ENCODE measurements at places on chromosomes 3 and 15.

GRCh38 chr3:63674586-63674985, 22.1 kb downstream of the SNTN start:
- DNase-seq, result no peak

- no peak for DNase-seq
Observed at GRCh38 chr3:11928381-11928780, 75.8 kb upstream of the SYN2 start.

GRCh38 chr3:20352546-20353179, 166.7 kb upstream of the SGO1 start:
- DNase-seq, result peak; percentile 7

DNA sequence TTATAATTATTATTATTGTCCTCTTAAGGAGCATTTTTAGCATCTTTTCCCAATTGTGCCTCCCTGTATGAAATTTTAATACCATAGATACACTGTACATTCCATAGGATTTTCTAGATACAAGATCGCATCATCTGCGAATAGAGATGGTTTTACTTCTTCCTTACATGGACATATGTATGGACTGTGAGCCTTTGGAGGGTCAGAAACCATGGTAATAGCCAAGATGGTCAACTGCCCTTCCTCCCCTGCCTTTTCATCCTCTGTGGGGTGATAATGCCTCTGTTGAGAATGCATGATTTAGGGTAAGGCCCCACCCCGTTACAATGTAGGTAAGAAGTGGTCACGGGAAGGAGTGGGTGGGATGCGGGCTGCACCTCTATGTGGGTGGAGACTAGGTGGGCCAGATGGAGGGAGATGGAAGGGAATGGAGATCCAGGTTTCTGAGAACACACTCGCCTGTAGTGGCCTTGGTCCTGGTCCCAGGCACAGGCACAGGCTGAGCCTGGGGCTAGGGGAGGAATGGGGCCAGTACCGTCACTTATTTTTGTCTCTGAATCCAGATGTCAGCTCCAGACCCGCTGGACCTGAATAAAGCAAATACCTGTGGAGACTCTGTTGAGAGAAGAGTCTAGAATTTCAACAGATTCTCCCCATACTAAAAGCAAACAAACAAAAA, 31.7 kb downstream of the GOLGA6A start:
- DNase-seq, result no peak

- DNase-seq, result no peak
Observed at GRCh38 chr3:197362081-197362480, 63.7 kb upstream of the DLG1 start.

DNA sequence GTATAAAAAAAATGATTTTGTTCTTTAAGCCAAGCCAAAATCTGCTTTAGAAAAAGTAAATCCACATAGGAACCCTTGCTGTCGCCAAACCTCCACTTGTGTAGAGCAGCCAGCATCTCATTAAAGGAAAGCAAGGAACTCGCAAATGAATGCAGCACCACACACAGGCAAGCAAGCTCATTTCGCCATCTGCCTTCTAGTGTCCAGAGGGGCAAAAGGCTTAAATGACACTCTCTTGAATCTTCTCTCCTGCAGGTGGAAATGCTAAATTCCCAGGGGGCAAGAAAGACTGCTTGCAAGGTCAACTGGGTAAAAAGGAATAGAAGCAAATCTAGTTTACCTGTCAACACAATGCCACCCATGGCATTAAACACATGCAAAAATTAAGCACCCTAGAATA, 2.4 kb downstream of the MB21D2 start:
- DNase-seq, result peak; percentile 68

- DNase-seq, result no peak
Observed at GRCh38 chr3:122803977-122804376, 9.1 kb downstream of the SLC49A4 start.

DNA sequence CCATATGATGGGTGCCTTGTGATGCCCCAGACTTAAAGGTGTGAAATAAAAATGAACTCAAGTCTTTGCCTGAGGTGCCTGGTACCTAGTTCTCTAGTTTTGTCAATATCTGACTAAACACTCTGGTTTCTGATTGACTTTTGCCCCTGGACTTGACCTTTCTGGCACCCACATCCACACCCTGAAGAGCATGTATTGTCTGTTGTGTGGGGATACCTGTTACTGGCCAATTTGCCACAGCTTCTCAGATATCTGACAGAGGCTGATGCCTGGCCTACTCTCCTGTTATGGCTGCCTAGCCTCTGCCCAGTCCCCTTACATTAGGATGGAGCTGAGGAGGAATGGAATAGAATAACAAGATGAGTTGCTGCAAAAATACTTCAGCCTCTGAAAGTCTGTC, 3.6 kb downstream of the ZBTB38 start:
- no peak for DNase-seq

- DNase-seq, result no peak
Observed at GRCh38 chr3:160247766-160248165, 22.5 kb downstream of the C3orf80 start.

- DNase-seq, result no peak
Observed at GRCh38 chr3:191568206-191568605, 107.2 kb downstream of the PYDC2 start.

GRCh38 chr3:195451373-195452015, 8.7 kb upstream of the ACAP2 start:
- no peak for DNase-seq

DNA sequence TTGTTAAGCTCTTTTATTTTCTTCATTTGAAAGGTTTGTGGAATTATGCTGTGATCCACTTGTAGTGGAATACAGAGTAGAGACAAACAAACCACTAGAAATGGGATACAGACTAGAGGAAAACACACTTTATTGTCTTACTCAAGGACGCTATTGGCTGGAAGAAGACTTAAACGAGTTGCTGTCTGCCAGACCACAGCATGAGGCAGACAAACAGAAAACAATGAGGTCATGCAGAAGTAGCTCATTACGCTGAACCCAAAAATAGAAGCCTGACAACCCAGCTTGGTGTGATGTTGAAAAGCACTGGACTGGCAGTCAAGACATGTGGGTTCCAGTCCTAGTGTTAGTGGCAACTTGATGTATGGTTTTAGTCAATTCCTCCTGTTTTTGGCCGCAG, 62.4 kb upstream of the P3H2 start:
- no peak for DNase-seq

- no peak for DNase-seq
Observed at GRCh38 chr15:57692709-57693108, 13.8 kb upstream of the POLR2M start.

DNA sequence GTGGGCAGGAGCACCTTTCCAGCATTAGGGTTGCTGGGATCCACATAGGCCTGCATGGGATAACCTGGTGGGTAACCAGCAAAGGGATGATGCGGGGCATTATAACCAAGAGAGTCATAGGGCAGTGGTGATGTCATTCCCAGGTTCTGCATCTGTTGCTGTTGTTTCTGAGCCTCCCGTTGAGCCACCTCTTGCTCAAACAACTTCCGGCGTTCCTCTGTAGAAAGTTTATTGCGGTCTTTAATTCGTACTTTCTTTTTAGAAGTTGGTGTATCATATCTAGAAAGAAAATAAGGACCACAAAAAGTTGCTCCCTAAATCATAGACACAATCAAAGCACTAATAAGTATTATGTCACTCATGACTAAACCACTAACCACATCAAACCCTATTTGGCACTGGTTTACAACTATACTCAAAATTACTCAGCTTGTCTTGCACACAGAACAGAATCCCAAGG, 77.8 kb downstream of the NBEAL2 start:
- peak; percentile 89 for DNase-seq

GRCh38 chr3:194573680-194574437, 59.4 kb downstream of the TMEM44 start:
- peak; percentile 43 for DNase-seq
